NCI-H1436 treated with DMSO at 0.1 percent for 48 hours (cell line): ENCODE measurements at places on chromosomes 1 and 21.

DNA sequence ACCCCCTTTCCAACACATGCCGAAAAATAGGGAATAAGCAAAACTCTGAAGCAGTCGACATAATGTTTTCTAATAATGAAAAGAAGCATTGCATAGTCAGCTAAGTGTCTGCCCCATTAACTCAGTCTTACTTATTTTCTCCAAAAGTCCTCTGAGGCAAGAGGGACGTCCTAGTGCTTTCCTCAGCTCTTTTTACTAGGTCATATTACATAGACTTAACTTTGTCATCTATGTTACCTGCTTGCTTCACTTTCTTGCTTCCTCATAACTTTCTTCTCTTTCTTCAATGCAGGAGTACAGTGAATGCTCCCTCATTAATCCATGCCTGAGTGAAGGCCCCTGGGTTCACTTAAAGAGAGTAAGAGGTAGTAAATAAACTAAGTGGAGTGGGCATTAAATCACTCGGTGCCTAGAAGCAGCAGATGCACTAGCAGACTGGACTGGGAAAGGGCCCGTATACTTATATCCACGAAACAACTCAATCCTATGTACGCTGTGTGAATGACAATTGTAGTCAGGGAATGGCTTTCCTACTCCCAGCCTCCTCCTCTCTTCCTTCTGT lies 210.5 kb upstream of the SPAG17 start:
- no peak for DNase-seq

- DNase-seq: no peak
Measured at GRCh38 chr21:14366998-14367397, 15.9 kb downstream of the HSPA13 start.

DNA sequence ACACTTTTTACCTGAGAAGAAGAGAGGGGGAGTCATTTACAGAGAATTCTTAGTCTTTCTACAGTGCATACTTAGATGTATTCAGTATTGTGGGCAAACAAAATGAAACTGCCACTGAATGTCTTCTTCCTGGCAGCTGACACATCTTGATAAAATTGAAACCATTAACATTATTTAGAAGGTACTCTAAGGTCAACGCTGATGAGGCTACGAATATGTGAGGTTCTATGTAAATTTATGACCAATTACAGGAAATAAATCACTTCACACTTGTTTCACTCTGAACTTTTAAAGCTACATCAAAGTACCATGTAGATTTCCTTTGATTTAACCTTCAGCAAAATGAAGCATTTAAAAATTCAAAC lies 51.3 kb upstream of the GFI1 start:
- DNase-seq: no peak

GRCh38 chr1:8870103-8870502 lies 8.4 kb downstream of the ENO1 start:
- DNase-seq: no peak

- DNase-seq: no peak
Measured at GRCh38 chr1:35768350-35769187, 1.2 kb downstream of the CLSPN start.

GRCh38 chr1:247104965-247105364 lies 809 bp upstream of the ZNF669 start:
- DNase-seq: no peak

DNA sequence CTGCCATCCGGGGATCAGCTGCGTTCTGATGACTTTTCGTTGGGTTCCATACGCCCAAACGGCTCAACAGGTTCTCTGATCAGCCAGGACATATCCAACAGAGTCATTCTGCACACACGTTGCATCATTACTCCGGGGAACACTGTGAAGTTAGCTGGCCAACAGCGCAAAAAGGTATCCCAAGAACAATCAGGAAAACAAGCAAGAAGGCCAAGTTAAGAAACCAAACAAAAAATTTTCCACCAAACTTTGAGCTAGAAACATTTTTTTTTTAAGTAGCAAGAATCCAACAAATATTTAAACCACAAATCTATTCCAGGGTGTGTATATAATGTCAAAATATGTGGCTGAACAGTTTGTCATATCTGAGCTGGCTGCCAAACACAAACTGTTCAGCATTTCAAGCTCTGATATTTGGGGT lies 29.2 kb downstream of the NID1 start:
- DNase-seq: no peak

DNA sequence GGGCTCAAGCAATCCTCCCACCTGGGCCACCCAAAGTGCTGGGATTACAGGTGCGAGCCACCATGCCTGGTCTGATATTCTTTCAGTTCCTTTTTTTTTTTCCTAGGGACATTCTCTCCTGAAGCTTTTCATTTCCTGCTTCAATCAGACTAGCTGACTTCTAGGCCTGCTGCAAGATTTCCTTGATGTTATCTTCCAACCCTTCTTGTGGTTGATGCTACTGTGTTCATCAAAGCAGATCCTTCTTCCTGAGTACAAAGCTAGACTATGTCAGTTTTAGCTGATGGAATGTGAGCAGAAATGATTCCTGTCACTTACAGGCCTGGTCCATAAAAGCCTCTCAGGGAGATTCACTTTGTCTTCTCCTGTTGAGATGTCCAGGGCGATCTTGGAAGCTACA lies 146.4 kb downstream of the CDC7 start:
- no peak for DNase-seq

GRCh38 chr1:17895401-17895800 lies 140.3 kb downstream of the ACTL8 start:
- DNase-seq: no peak

DNA sequence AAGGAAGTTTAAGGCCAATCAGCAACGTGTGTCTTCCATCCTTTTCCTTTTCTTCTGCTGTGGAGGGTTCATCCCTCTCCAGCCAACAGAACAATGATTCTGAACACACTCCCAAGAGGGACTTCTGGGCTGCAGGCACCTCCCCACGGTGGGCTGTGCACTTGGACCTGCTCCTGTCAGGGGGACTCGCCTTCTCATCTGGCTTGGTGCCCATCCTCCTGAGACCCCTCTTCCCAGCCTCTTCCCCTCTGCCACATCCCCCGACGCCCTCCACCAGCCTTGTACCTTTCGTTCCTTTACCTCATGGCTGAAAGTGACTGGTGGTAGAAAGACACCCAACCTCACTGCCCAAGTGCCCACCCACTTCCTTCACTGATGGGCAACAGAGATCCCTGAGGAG lies 26.0 kb upstream of the SLAMF9 start:
- no peak for DNase-seq

GRCh38 chr1:7369866-7370265 lies 401.2 kb upstream of the VAMP3 start:
- no peak for DNase-seq
